ENCODE measurements at places on chromosomes 12 and 14. TPM values are rescaled to one million over a fixed set of nuclear protein-coding genes. Genes with fewer than 3 reads are reported as not detected.

GRCh38 chr14:36055681-36056225 lies 120.8 kb downstream of the PTCSC3 start:
- no peaks in the 10 kb centered on the region for H3K36me3 ChIP-seq
- H3K4me3 ChIP-seq = no peak overlapping the region
- no peaks in the 10 kb centered on the region for H3K27me3 ChIP-seq
- no peak overlapping the region for H3K27ac ChIP-seq
- no peak for DNase-seq

Gene CRIP2
- total RNA-seq = 1,272 TPM

DNA sequence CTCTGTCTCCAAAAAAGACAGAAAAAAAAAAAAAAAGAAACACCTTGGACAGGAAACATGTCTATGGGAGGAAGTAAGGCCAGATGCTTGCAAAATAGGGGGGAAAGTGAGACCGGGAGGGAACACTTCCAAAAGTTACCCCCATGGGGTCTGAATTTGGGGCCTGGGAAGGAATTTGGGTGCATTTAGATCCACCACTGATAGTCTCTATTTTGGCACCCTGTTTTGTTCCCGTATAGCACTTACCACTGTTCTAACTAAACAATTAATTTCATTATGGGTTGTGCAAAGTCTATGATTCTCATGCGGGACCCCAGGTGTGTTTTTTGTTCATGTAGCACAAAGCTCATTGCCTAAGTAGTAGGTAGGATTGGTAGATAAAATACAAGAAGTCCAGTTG lies 1.4 kb upstream of the MLEC start:
- no peaks in the 10 kb centered on the region for H3K4me1 ChIP-seq
- H3K36me3 ChIP-seq = no peaks in the 10 kb centered on the region
- no peaks in the 10 kb centered on the region for H3K27me3 ChIP-seq
- peak overlapping the region; percentile 90 for H3K27ac ChIP-seq

Gene GLIPR1
- 14.1 TPM for total RNA-seq
